ENCODE measurements at places on chromosomes 6 and 20.

GRCh38 chr6:42873313-42873712 lies 6.1 kb upstream of the RPL7L1 start:
- H3K27ac ChIP-seq: no peak overlapping the region
- H3K27me3 ChIP-seq: no peaks in the 10 kb centered on the region
- H3K4me1 ChIP-seq: peaks cover 13% of the 10 kb centered on the region
- DNase-seq: no peak

GRCh38 chr6:161110028-161110779 lies 118.6 kb downstream of the MAP3K4 start:
- no peaks in the 10 kb centered on the region for H3K4me1 ChIP-seq
- no peaks in the 10 kb centered on the region for H3K27me3 ChIP-seq
- H3K4me3 ChIP-seq: no peak overlapping the region
- H3K36me3 ChIP-seq: peaks cover 24% of the 10 kb centered on the region

GRCh38 chr6:39377539-39377950 lies 55.0 kb upstream of the KCNK16 start:
- no peaks in the 10 kb centered on the region for H3K36me3 ChIP-seq
- no peak overlapping the region for H3K4me3 ChIP-seq
- no peak overlapping the region for H3K27ac ChIP-seq
- H3K27me3 ChIP-seq: no peaks in the 10 kb centered on the region

DNA sequence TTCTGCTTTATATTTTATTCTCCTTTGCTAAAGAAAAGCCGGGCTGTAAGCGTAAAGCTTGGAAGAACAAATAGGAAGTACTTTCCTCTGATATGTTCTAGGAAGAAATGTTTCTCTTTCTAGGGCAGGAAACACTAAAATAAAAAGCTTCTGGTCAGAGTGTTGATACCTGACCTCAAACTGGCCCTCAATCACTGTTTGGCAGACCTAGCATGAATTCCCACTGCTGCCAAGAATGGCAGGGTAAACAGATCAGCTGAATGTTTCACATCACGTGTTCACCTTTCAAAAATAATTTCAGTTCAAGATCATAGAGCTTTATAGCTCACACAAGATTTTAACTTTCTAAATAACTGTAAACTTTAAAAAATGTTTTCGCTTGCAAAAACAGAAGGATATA lies 2.9 kb downstream of the MPC1 start:
- no peaks in the 10 kb centered on the region for H3K4me1 ChIP-seq
- H3K27me3 ChIP-seq: no peaks in the 10 kb centered on the region
- no peak overlapping the region for H3K27ac ChIP-seq

- no peaks in the 10 kb centered on the region for H3K36me3 ChIP-seq
- no peak for DNase-seq
- no peak overlapping the region for H3K27ac ChIP-seq
- H3K4me3 ChIP-seq: no peak overlapping the region
- peaks cover 22% of the 10 kb centered on the region for H3K27me3 ChIP-seq
Measured at GRCh38 chr20:37565134-37565811, 37.6 kb upstream of the BLCAP start.

DNA sequence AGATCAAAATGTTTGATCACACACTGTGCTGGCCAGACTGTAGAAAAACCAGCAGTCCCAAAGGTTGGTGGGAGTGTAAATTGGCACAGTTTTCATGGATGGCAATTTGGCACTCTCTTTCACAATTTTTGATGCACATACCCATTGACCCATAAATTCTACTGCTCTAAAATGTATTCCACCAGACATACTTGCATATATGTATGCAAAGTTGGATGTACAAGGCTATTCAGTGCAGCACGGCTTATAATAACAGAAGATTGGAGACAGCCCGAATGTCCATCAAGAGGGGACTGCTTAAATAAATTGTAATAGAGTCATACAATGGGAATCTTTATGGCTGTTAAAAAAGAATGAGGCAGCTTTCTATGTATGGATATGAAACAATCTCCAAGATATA lies 101.7 kb upstream of the TOP1 start:
- H3K27me3 ChIP-seq: no peaks in the 10 kb centered on the region
- H3K4me1 ChIP-seq: no peaks in the 10 kb centered on the region
- no peaks in the 10 kb centered on the region for H3K36me3 ChIP-seq
- H3K27ac ChIP-seq: no peak overlapping the region
- DNase-seq: no peak
- no peak overlapping the region for H3K4me3 ChIP-seq

DNA sequence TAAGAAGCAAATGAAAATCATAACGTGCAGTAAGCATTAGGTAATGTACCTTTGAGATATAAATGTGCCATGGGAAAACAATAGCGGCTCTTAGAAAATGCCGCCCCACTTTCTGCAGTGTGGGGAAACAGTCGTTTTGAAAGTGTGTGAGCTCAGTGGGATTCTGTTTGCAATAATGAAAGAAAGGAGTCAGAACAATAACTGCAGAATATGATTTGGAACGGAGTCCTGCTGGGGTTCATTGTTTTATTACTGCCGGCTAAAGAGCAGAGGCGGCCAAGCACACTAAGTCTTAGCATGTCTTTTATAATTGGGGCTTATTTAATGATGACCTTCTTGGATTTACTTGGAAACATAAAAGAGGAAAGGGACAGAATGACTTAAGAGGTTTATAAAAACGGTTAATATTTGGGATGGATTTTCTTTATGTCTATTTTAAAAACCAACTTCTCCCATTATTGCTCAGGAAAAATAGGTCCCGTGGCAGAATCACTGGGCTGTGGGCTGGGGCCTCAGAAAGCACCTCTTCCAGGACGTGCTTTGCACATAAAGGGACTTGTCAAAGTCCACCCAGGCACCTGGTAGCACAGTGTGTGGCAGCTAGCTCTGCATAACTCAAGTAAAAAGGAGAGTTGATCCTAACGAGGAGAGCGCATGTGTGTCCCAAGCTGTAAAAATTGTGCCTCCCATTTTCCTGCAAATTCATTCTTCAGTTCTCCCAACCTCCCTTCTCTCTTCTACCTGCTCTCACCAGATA lies 44.0 kb upstream of the SLC22A16 start:
- H3K4me1 ChIP-seq: peaks cover 18% of the 10 kb centered on the region
- peak; percentile 31 for DNase-seq
- H3K27me3 ChIP-seq: no peaks in the 10 kb centered on the region

GRCh38 chr20:21133917-21134622 lies 8.2 kb downstream of the KIZ start:
- H3K27me3 ChIP-seq: no peaks in the 10 kb centered on the region
- H3K36me3 ChIP-seq: peaks cover 3% of the 10 kb centered on the region
- no peak for DNase-seq

- peak; percentile 69 for DNase-seq
- no peak overlapping the region for H3K27ac ChIP-seq
- H3K36me3 ChIP-seq: no peaks in the 10 kb centered on the region
- H3K4me1 ChIP-seq: peaks cover 3% of the 10 kb centered on the region
- no peak overlapping the region for H3K4me3 ChIP-seq
Measured at GRCh38 chr6:125310994-125311649, 9.4 kb upstream of the HDDC2 start.

GRCh38 chr6:120122401-120122800 lies 772.8 kb upstream of the MAN1A1 start:
- H3K36me3 ChIP-seq: no peaks in the 10 kb centered on the region
- no peak overlapping the region for H3K27ac ChIP-seq
- no peaks in the 10 kb centered on the region for H3K27me3 ChIP-seq
- no peaks in the 10 kb centered on the region for H3K4me1 ChIP-seq
- DNase-seq: no peak

GRCh38 chr6:4884646-4885340 lies 108.6 kb downstream of the CDYL start:
- no peaks in the 10 kb centered on the region for H3K36me3 ChIP-seq
- H3K4me1 ChIP-seq: no peaks in the 10 kb centered on the region
- H3K27me3 ChIP-seq: no peaks in the 10 kb centered on the region
- H3K27ac ChIP-seq: no peak overlapping the region

DNA sequence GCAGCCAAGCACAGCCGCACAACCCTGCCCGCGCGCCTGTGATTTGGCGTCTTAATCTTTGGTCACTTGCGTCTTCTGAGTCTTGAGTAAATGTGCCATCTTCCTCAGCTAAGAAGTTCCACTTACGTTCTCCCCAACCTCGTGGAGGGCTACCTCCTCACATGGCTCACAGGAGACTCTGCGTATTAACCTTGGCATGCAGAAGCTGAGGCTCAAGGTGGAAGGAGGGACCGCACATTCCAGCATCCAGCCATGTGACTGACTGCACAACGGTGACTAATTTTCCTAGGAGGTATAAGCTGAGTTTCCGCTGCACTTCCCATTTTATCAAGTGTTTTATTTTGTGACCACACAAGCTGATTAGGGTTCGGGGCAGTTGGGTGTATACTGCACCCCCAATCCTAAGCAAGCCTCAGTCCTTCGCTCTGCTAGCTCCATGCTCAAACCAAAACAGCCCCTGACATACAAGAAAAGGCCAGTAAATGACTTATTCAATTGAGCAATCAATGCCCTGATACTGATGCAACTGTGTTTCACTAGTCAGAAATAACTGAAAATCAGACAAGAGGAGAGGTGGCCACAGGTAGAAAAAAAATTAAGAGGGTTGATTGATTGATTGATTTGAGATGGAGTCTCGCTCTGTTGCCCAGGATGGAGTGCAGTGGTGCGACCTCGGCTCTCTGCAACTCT lies 7.0 kb downstream of the BEND3 start:
- no peak overlapping the region for H3K27ac ChIP-seq
- H3K4me1 ChIP-seq: peaks cover 2% of the 10 kb centered on the region
- no peaks in the 10 kb centered on the region for H3K27me3 ChIP-seq

- no peak for DNase-seq
- no peaks in the 10 kb centered on the region for H3K4me1 ChIP-seq
- H3K36me3 ChIP-seq: no peaks in the 10 kb centered on the region
Measured at GRCh38 chr6:90175627-90176538, 120.8 kb downstream of the BACH2 start.

DNA sequence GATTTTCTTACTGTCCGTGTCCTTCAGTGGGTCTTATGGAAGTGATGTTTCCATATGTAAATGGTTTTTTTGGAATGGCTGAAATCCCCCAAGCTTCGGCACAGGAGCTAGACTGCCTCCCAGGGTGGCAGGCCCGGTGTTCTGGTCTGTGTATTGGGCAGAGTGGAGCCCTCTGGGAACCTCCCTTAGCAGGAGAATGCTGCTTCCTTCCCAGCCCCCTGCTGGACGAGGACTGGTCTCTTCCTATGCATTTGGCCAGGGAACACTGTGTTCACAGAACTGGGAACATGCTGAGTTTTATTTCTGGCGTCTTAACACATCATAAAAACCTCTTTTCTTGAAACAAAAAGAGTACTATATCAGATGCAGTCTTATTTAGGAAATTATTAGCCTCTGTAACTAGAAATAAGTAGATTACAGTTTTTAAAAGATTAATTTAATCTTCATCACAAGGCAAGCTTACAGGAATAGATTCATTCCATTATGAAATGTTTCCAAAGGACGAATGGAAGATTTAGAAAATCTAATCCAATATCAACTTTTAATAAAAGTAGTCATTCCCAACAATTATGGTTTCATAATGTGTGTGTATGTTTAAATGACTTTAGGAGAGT lies 56.6 kb downstream of the SYTL3 start:
- no peaks in the 10 kb centered on the region for H3K36me3 ChIP-seq
- H3K27me3 ChIP-seq: no peaks in the 10 kb centered on the region
- no peak overlapping the region for H3K4me3 ChIP-seq
- peak; percentile 78 for DNase-seq
- peak overlapping the region; percentile 73 for H3K27ac ChIP-seq
- peaks cover 11% of the 10 kb centered on the region for H3K4me1 ChIP-seq

- H3K27me3 ChIP-seq: peaks cover 27% of the 10 kb centered on the region
- H3K27ac ChIP-seq: no peak overlapping the region
- no peaks in the 10 kb centered on the region for H3K36me3 ChIP-seq
- H3K4me1 ChIP-seq: no peaks in the 10 kb centered on the region
Measured at GRCh38 chr6:704046-704445, 11.1 kb upstream of the EXOC2 start.

- H3K27ac ChIP-seq: no peak overlapping the region
- H3K4me3 ChIP-seq: no peak overlapping the region
- H3K4me1 ChIP-seq: no peaks in the 10 kb centered on the region
- DNase-seq: no peak
Measured at GRCh38 chr6:282177-282866, 10.0 kb upstream of the DUSP22 start.
